ENCODE measurements at places on chromosomes 1 and 21.

DNA sequence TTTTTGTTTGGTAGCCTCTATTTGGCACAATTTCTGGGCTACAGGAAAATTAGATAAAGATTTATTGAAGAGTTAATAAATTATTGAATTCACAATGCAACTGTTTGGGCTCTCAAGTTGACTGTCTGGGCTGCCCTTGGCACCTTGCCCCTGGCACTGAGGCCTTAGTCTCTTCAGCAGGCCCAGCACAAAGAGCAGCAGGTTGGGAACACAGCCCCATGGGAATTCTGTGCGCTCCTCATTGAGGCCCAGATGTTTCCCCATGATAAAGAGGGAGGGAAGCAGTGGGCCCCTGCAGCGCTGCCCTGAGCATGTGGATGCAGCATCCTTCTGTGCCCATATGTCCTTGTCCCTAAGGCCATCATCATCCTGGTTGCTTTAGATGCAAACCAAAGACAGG lies 2.9 kb downstream of the CRNN start:
- no peak for DNase-seq

- no peak for DNase-seq
Observed at GRCh38 chr21:35149698-35150097, 100.6 kb upstream of the RUNX1 start.

DNA sequence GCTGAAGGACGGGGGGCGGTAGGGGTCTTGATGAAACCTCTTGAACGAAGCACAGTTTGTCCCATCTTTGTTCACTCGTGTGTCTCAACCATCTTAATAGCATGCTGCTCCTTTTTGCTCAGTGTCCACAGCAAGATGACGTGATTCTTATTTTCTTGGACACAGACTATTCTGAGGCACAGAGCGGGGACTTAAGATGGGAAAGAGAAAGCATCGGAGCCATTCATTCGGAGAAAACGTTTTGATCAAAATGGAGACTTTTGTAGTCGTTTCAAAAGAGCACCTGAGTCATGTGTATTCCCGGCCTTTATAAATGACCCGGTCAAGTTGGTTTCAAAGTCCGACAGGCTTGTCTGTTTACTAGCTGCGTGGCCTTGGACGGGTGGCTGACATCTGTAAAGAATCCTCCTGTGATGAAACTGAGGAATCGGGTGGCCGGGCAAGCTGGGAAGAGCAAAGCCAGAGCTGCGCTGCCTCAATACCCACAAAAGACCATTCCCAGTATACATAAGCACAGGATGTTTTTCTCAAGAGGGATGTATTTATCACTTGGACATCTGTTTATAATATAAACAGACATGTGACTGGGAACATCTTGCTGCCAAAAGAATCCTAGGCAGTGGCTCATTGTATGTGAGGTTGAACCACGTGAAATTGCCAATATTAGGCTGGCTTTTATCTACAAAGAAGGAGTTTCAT lies 18.5 kb downstream of the ETS2 start:
- DNase-seq = no peak

DNA sequence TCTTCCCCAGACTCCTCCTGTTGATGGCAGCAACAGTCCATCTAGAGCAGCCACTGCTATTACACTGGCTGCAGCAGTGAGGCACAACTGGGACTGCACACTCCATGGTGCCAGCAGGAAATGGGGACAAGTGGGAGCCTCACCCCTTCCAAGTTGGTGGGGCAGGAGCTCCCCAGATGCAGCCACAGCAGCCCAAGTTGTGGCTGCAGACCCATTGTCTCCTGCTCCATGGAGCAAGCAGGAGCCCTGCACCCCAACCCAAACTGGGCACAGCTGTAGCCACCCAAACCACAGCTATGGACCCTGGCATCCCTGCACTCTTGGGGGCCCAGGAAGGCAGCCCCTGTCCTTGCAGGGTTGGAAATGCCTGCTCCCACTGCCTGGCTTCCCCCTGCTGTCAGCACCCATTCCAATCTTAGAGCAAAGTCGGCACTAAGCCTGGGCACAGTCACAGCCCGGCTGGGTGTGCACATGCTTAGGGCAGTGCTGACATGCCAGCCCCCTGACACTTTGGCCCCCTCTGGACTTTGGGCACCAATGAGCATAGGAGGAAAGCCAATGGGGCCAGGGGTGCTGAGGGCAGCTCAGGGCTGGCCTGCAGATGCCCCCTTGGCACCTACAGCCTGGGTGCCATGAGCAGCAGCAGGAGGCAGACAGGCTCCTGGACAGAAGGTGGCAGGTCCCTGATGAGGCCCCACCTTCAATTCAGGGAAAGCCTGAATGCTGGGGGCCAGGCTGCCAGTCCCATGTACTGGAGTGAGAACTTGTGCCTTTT lies 44.0 kb downstream of the MATN1 start:
- no peak for DNase-seq

DNA sequence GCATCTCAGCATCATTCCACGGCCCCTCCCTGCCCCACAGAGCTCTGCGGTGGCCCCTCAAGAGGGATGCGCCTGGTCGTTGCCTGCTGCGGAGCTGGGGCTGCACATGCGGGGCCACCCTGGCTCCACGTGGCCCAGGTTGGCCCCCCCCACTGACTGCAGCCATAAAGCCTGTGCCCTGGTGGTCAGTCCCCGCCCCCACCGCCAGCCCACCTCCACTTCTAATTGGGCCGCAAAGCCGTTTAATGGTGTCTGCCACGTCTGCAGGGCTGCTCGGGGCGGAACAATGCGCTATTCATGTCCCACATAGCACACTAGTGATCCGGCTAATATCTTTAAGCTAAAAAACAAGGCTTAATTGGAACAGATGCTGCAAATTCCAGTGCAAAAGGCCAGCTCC lies 33.5 kb upstream of the ACTRT2 start:
- DNase-seq = no peak

DNA sequence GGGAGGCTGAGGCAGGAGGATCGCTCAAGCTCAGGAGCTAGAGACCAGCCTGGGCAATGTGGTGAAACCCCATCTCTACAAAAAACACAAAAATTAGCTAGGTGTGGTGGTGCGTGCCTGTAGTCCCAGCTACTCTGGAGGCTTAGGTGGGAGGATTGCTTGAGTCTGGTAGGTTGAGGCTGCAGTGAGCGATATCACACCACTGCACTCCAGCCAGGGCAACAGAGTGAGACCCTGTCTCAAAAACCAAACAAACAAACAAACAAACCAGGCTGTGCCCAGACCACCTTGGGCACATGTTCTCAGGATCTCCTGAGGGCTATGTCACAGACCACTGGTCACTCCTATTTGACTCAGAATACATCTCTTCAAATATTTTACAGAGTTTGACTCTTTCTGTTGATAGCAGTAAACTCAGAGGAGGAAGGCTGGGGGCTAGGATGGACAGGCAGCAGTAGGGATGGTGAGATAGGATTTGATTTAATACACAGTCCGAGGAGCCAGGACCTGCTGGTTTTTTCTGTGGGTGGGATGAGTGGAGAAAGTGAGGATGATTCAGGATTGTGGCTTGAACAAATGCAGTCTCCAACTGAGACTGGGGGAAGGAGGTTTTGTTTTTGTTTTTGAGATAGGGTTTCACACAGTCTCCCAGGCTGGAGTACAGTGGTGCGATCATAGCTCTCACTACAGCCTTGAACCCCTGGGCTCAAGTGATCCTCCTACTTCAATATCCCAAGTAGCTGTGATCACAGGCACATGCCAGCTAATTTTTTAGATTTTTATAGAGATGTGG lies 46.5 kb downstream of the OLFML3 start:
- DNase-seq = no peak

- no peak for DNase-seq
Observed at GRCh38 chr1:81803431-81804110, 2.8 kb downstream of the ADGRL2 start.

- no peak for DNase-seq
Observed at GRCh38 chr21:36699546-36700294, 805 bp downstream of the SIM2 start.

DNA sequence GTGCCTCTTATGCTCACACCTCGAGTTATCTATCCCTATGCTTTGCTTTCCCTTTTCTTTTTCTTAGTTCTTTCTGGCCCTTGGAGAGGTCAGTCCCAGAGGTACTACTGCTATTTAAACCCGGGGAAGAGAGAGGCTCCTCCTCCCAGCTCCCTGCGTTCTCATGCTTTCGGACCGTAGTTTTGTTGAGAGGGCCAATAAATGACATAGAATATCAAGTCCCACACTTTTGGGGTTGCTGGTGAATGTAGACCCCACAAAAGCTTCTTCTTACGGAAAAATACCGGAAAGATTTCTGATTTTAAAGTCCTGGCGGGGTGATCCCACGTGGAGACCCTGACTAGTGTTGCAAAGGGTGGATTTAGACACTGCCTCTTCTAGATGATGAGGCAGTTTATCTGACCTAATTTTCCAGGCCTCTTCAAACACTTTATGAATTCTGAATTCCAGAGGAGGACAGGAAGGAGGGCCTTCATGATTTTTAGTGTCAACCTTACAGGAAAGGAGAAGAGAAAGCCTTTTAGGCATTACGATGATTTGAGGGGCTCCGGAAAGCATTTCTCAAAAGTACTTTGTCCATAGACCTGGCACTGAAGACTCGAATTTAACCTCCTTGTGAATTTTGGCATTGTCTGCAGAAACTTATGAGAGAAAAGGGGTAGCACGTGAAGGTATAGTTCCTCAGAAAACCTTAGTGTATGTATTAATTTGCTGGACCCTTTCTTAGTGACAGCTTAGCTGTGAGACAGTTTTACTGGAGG lies 694 bp downstream of the TMEM167B start:
- no peak for DNase-seq

DNA sequence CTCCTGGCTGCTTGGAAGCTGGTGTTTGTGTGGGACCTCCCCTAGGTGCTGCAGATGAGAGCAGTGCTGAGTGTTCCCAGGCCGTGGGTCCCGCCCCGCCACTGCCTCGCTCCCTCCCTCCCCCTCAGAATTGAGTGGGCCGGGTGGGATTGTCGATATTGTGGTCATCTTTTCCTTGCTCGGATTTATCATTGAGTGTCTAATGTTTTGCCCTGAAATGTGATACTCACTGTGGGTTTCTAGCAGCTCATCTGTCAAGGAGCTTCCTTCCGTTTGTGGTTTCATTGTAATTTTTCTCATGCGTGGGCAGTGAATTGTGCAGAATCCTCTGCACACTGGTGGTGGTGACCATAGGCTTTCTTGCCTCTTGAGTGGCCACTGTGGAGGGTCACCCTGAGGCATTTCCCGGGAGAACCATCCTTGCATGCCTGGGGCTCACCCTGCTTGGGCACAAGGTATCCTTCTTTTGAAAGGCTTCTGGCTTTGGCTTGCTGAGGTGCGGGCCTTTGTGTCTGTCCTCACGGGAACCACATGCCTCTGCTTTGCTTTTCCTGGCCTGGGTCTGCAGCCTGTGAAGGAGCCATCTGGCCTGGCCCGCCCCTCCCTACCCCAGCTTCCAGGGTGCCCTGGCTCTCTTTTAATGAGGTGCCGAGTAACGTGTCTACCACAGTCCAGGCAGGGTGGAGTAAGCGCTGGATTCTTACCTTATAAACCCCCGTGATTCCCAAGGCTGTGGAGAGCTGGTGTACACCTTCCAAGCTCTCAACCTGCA lies 25.6 kb downstream of the SLX9 start:
- DNase-seq = no peak

DNA sequence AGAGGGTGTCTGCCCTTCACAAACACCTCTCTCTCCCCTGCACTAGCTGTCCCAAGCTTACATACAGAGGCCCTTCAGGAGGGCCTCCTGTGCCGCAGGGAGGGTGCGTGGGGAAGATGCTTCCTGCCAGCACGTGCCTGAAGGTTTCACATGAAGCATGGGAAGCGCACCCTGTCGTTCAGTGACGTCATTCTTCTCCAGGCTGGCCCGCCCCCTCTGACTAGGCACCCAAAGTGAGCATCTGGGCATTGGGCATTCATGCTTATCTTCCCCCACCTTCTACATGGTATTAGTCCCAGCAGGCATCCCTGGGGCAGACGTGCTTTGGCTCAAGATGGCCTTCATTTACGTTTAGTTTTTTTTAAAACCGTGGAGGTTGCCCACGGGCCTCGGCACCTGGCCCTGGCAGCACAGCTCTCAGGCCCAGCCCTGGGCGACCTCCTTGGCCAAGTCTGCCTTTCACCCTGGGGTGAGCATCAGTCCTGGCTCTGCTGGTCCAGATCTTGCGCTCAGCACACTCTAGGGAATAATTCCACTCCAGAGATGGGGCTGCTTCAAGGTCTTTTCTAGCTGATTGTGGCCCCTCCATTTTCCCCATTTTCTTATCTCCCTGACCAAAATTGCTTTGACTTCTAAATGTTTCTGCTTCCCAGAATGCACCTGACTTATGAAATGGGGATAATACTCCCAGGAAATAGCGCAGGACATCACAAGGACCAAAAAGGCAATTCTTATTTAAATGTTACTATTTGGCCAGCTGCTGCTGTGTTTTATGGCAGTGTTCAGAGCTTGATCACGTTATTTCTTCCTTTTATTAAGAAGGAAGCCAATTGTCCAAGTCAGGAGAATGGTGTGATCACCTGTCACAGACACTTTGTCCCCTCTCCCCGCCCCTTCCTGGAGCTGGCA lies 6.1 kb downstream of the NPPA start:
- DNase-seq = no peak

DNA sequence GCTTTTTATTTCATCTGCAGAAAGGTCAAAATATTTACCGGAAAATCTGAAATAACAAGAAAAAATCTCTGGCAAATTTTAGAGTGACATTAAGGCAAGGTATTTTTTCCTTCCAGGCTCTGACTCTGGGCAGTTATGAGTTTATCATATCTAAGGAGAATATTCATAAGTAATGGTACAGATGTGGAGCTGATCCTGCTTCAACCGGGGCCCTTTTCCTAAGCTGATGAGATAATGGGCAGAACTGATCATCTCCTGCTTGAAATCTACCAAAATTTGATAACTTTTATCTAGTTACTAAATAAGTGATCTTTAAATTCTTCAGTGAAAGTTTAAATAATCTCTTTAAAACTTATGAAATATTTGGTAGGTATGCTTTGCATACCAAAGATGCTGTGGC lies 211.6 kb downstream of the COL11A1 start:
- no peak for DNase-seq

DNA sequence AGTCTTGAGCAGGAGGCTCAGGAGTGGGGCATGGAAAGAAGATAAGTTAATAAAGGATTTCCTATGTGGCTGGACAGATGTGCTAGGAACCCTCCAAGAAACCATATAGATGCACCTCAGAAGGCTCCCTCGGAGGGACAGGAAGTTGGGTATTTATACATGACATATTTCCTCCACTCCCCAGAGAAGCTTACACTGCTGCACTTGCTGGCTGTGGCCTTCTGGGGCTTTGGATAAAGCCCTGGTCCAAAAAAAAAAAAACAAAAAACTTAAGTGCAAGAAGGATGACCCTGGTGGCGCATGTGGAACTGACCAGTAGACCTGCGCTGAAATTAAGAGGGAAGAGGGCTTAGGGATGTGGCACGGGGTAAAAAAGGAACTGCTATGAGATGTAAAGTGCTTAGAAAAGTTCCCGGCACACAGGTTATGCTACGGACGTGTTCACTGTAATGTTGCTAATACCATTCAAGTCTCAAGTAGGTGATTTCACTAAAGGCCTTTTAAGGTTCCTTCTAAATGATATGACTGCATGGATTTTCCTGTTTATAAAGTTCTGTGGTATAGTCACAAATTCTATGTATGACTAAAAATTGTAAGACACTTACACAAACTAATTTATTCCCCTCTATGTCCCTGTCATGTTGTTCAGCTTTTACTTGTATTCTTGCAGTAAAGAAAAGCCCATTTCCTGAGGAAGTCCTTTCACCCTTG lies 253.6 kb downstream of the HMCN1 start:
- no peak for DNase-seq

- no peak for DNase-seq
Observed at GRCh38 chr21:38702196-38702595, 103.5 kb upstream of the ETS2 start.
